Activated CD4-positive, alpha-beta T cell treated with anti-CD3 and anti-CD28 coated beads for 1 hour (primary cell): ENCODE measurements at places on chromosomes 2 and 18.

GRCh38 chr2:170742896-170743529 is 27.2 kb upstream of the ERICH2 start:
- DNase-seq = no peak

DNA sequence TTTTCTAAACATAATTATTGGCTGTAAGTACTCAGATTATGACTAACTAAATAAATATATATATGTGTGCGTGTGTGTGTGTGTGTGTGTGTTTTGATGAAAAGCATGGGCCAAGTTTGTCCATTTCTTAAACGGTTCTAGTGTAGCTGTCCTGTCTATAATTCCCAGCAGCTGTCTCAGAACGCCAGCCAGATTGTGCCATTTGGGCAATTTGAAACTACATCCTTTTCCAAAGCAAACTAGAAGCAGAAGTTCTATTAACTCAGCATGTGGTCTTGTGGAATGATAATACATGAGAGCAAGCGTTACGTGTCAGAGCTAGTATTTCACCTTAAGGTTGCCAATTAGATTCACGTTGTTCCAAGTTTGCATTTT is 1.7 kb downstream of the ARHGAP28 start:
- DNase-seq = no peak

GRCh38 chr2:170464268-170464667 is 250.9 kb upstream of the SP5 start:
- DNase-seq = no peak

GRCh38 chr2:86251840-86252266 is 52.6 kb downstream of the MRPL35 start:
- DNase-seq = no peak

GRCh38 chr18:46281185-46282176 is 177.3 kb downstream of the HAUS1 start:
- peak; percentile 35 for DNase-seq

- DNase-seq = no peak
These were observed 816.4 kb downstream of the SOCS6 start for GRCh38 chr18:71105078-71105819.

GRCh38 chr2:28601616-28602015 is 105.8 kb downstream of the PLB1 start:
- no peak for DNase-seq

DNA sequence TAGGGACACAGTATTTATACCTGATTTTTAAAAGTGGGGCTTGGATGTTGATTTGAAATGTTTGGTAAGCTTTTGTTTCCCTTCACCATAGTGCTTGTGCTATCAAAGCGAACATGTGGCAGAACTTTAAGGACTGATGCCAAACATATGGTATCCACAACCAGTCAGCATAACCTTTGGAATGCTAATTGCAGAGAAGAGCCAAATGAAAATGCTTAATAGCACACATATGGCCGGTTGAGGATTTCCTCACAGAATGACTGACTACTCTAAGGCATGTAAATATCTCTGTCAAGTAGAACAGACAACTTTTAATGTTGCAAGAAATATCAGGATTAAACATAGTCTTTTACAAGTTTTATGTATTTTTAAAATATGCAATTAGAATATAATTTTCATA is 120.9 kb upstream of the COL3A1 start:
- DNase-seq = no peak

DNA sequence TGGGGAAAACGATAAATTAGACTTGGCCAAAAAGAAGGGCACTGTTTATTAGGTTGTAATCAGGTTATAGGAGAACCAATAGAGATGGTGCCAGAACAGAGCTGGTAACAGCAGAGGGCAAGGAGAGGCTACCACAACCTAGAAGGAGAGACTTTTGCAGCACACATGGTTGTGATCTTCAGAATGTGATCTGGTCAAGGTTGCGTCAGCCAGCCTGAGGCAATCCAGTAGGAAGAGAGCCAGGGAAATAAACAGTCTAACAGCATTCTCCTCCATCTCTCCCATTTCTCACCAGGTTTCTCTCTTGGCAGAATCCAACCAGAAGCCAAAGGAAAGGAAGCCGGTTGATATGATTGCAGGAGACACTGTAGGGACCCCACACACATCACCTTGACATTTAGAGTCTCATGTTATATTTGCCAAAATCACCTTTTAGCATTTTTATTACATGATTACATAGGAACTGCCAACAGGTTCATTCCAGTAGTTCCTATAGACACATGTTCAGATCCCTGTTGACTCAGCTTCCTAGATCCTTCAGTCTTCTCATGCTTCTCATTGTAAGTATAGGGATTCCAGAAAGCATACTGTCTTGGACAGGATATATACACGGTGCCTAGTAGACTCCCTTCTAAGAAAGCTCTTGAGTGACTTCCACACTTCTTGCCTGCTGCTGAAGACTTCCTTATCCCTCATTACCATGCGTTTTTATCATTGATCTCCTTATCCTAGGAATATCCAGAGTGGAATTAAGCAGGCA is 17.6 kb upstream of the SPATS2L start:
- DNase-seq = no peak

DNA sequence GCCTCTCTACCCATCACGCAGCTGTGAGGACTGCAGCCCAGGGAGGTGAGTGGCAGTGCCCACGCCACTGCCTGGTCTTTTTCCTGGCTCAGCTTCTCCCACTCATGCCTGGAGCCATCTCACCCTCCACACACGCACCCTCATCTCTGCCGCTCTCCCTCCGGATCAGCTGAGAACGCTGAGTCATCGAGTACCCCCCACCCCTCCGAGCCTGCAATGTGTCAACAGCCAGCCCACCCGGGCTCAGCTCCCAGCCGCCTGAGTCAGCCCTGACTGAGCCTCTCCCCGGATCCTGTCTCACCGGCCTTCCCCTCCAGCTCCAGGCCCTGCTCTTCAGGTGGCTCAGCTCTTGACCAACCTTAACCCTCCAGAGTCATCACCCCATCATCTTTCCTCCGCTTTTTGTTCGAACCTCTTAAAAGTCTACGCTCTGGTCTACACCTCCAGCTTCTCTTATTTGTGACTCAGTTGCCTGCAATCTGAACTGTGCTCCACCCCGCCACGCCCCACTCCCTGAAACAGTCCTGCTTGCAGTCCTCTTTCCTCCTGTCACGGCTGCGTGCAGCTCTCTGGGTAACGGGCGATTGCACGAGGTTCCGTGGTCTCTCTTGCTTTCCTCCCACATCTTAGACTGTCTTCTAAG is 94.4 kb upstream of the ASAP2 start:
- no peak for DNase-seq

DNA sequence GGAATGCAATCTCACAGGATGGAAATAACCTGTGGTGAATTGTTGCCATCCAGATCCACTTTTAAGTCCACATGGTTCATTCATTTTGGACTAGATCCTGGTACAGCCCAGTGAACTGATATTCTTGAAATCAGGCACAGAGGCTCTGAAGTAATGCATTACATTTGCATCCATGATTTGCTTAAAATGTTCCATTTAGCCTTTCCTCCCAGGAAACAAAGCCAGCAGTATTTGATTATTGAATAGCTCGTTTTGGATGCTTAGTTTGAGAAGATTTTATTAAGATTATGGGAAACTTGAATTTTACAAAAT is 995.8 kb upstream of the CDH2 start:
- DNase-seq = no peak

GRCh38 chr2:240568678-240569522 is 616 bp downstream of the RNPEPL1 start:
- peak; percentile 46 for DNase-seq

DNA sequence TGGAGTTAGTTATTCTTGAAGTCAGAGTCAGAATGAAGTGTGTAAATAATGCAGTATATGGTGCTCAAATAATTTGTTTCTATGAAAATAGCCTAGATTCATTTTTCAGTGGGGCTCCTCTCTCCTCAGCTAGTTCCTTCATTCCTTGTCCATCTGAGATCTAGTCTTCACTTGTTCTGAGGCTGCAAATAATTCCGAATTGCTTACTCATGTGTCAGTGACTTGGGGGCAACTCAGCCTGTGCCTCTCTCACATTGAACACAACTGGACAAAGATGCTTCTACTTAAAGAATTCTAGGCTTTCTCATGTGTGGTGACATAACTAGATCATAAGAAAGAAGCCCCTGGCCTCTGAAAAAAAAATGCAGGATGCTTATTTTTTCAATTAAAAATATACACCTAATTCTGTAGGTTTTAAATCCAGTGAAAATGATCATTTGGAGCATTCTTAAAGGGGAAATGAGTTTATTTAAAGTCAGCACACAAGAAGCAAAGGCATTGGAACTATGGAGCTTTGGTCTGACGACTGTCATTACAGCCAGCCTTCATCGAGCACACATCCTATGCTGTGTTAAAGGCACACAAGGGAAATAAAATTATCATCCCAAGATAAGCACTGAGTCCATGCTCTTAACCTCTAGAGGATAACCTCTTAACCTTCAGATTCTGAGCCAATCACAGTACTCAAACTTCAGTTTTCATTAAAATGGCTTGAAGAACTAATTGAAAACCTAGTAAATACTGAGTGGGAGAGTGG is 24.8 kb upstream of the SCN7A start:
- no peak for DNase-seq

GRCh38 chr2:73376681-73377080 is 9.0 kb upstream of the ALMS1 start:
- no peak for DNase-seq

- DNase-seq = no peak
These were observed 87.0 kb downstream of the EIPR1 start for GRCh38 chr2:3290655-3291054.

- DNase-seq = no peak
These were observed 517.2 kb upstream of the ACVR2A start for GRCh38 chr2:147327613-147328012.

- no peak for DNase-seq
These were observed 113.6 kb upstream of the ARHGAP15 start for GRCh38 chr2:143015656-143016055.

DNA sequence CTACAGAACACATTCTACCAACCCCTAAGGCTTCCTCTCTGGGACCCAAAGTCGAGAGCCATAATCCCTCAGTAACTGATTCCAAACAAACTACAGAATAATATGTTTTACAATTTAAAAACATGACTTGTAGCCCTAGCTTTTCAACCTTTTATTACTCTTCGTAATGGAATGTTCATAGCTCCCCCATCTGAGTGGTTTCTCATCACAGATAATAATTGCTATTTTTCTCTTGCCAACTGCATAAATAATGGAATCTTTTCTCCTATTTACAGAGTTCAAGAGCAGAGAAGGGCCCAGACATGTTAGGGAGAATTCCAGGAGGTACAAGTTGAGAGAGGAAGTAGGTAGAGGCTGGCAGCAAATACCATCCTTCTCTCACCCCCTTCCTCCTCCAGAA is 59.9 kb upstream of the CERS6 start:
- no peak for DNase-seq

GRCh38 chr18:7557973-7558372 is 9.1 kb upstream of the PTPRM start:
- no peak for DNase-seq

DNA sequence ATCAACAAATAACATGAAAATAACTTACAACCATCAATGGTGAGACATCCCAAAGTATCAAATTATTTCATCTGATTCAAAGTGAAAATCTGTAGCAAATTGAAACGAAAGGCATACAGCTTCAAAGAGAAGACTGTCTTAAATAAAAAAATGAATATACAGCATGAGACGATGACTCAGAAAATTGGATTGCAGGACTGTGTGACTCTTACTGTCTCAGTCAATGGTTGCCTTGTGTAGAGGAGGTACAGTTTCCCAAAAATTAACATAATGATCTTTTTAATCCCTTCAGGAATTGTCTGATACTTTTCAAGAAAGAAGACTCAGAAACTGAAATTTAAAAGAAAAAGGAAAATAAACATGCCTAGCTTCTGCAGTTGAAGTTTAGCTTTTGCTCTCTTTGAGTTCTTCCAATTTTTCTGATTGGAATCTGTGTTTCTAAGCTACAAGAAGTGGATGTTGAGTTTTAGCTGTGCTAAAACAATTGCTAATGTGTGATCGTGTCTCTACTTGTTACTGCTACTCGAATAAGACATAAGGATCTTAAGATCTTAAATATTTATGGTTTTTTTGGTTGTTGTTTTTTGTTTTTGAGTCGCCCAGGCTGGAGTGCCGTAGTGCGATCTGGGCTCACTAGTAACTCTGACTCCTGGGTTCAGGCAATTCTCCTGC is 41.1 kb upstream of the EPB41L3 start:
- DNase-seq = no peak

GRCh38 chr2:70141212-70141901 is 49.5 kb downstream of the C2orf42 start:
- peak; percentile 47 for DNase-seq

GRCh38 chr2:47002480-47003381 is 87.1 kb upstream of the MCFD2 start:
- DNase-seq = no peak

DNA sequence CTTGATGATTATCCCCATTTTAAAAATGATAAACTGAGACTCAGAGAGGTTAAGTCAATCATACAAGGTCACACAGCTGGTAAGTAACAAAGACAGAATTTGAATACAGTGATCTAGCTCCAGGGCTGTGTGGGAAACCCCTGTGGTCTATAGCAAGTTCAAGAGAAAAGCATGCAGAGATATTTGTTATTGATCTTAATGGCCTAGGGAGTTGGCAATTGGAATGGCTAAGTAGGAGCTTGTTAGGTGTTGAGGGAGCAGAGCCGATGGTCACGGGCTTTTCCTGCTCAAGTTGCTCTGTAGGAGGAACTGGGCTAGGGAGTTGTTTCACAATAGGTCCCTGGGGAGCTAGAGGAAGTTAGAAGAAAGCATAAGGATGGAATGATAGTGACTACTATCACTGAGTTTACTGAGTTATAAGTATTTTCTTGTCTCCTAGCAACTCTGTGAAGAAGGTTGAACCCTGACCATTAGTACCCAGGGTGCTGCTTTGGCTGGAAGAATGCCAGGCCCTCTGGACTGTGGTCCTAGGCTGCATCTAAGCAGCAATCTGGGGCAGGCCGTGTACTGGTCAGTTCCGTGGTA is 30.0 kb downstream of the RNF125 start:
- DNase-seq = no peak

DNA sequence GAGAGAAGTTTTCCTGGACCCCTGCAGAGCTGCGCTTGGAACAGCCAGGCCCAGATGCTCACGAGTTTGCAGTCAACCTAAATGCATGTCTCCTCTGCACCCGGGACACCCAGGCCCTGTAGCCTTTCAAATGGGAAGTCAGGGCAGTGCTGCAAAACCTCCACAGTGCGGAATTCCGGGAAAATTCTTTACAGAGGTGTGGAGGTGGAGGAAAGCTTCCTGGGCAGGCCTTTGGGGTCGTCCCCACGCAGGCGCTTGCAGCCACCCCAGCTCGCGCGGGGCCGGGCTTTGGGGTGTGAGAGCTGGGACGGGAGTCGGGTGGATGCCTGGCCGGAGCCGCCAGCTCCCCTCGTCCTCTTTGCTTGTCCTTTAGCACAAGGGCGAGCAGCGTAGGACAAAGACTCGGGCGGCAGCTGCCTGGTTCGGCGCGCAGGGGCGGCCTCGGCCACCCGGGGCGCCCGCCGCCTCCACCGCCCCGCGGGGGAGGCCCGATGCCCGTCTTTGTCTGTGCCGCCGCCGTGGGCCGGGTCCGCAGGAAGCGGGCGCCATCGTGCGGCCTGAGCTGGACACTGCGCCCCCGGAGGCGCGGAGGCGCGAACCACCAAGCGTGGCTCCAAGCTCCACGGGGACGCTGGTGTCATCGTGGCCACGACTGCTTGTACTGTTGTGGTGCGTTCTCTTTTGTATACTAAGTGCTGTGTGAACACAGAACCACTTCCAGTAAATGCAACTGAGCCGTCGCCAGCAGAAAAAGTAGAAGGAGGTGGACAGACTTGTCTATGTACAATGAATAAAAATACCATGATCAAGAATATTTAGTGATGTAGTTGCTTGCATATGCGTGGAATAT is 28.2 kb upstream of the BCL11A start:
- DNase-seq = peak; percentile 43
